Kidney epithelial cell (primary cell): ENCODE measurements at places on chromosomes 11 and 22. TPM values are rescaled to one million over a fixed set of nuclear protein-coding genes. Genes with fewer than 3 reads are reported as not detected.

- DNase-seq = no peak
Observed at GRCh38 chr11:116738975-116739374, 33.8 kb downstream of the BUD13 start.

GRCh38 chr11:117826190-117826570, 1.6 kb upstream of the FXYD2 start:
- no peak for DNase-seq

- no peak for DNase-seq
Observed at GRCh38 chr11:84526250-84526649, 1100.9 kb downstream of the DLG2 start.

- no peak for DNase-seq
Observed at GRCh38 chr22:19571207-19571795, 47.1 kb upstream of the CLDN5 start.

DNA sequence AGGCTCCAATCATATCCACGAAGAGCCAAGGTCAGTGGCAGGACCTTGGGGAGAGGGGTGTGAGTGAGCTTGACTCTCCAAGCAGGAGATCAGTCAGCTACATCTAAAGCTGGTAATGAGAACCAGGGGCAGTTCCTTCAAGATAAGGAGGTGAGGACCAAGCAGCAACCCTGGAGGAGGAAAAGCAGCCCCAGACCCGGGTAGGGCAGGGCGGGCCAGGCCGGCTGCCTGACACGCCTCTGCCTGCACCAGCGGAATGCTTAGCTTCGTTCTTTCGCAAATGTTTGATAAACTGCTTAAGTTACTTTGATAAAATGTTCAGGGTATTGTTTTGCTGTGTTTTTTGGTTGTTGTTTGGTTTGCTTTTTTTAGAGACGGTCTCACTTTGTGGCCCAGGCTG, 18.7 kb upstream of the FADD start:
- no peak for DNase-seq

GRCh38 chr11:77351281-77351886, 49.9 kb upstream of the GDPD4 start:
- no peak for DNase-seq

- no peak for DNase-seq
Observed at GRCh38 chr11:82845356-82846353, 54.6 kb downstream of the PRCP start.

- no peak for DNase-seq
Observed at GRCh38 chr11:82105331-82105998, 628.2 kb downstream of the FAM181B start.

DNA sequence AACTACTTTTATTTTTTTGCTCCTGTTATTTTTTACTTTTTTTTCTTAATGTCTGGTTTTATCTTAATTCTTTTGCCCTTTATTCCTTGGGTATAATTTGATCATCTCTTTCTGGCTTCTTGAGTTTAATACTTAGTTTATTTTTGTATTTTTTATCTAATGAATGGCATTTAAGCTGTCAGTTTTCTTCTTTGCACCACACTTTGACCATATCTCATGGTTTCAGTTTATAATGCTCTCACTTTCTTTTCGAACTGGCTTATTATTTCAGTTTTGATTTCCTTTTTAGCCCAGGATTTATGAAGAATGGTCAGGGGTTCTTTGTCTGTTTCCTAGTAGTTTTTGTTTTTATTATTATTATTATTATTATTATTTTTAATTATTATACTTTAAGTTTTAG, 48.3 kb downstream of the QSER1 start:
- no peak for DNase-seq

The ADM gene
- total RNA-seq = 59.8 and 68.1 TPM in 2 replicates

The LINC01488 gene
- not detected in 2 replicates for total RNA-seq
